ENCODE measurements at places on chromosomes 6 and 20. TPM values are rescaled to one million over a fixed set of nuclear protein-coding genes. Genes with fewer than 3 reads are reported as not detected.

The ADTRP gene
- 86.9 TPM for polyA plus RNA-seq

The SLC17A4 gene
- 12.6 TPM for polyA plus RNA-seq

The FAM184A gene
- 0.92 TPM for polyA plus RNA-seq

The PPP1R14C gene
- polyA plus RNA-seq, result 37.0 TPM

The FAM83C gene
- 0.03 TPM for polyA plus RNA-seq

The RANBP9 gene
- 26.6 TPM for polyA plus RNA-seq

The SRMS gene
- polyA plus RNA-seq, result 2.4 TPM

The CALHM5 gene
- 0.60 TPM for polyA plus RNA-seq

The PTCRA gene
- 0.23 TPM for polyA plus RNA-seq

The TPBG gene
- 1.8 TPM for polyA plus RNA-seq

The C4B gene
- 64.7 TPM for polyA plus RNA-seq
